Smooth muscle cell of the pulmonary artery (primary cell): ENCODE measurements at places on chromosomes 12 and 14. TPM values are rescaled to one million over a fixed set of nuclear protein-coding genes. Genes with fewer than 3 reads are reported as not detected.

RPL10L gene
- not detected in 2 replicates for total RNA-seq

SIX6 gene
- not detected in 2 replicates for total RNA-seq

SOAT2 gene
- not detected in 2 replicates for total RNA-seq

BHLHE41 gene
- total RNA-seq, result 5.3 and 6.1 TPM in 2 replicates

TRMT5 gene
- 11.5 and 17.4 TPM in 2 replicates for total RNA-seq

ANO2 gene
- total RNA-seq, result 0.07 TPM in 1 of 2 replicates, not detected in the other
